ENCODE measurements at places on chromosomes 4 and X. TPM values are rescaled to one million over a fixed set of nuclear protein-coding genes. Genes with fewer than 3 reads are reported as not detected.

The TMEM47 gene
- total RNA-seq: 40.6 TPM

The CCNQ gene
- 24.5 TPM for total RNA-seq

The MSANTD1 gene
- total RNA-seq: 0.59 TPM

The CXCL11 gene
- not detected for total RNA-seq

The GPR82 gene
- total RNA-seq: not detected

The FAM50A gene
- total RNA-seq: 81.4 TPM

The GPR101 gene
- total RNA-seq: not detected

The TMEM156 gene
- 2.1 TPM for total RNA-seq

The FAM47A gene
- total RNA-seq: not detected

The GPR50 gene
- total RNA-seq: not detected

The ART3 gene
- total RNA-seq: not detected

The GAGE12H gene
- not detected for total RNA-seq

The CXCL5 gene
- total RNA-seq: 9.1 TPM

The AKAP14 gene
- total RNA-seq: not detected

The HAND2 gene
- 56.4 TPM for total RNA-seq

The ABCG2 gene
- 1.8 TPM for total RNA-seq

The MCF2 gene
- total RNA-seq: not detected

The HSPA4L gene
- 21.2 TPM for total RNA-seq

The IGBP1 gene
- total RNA-seq: 81.1 TPM

The STBD1 gene
- total RNA-seq: 9.3 TPM

The GPR78 gene
- 1.2 TPM for total RNA-seq

The ITIH6 gene
- total RNA-seq: not detected

The MAGEE2 gene
- total RNA-seq: not detected

The GAB3 gene
- 3.5 TPM for total RNA-seq

The PTCHD1 gene
- total RNA-seq: not detected

The HSFX4 gene
- not detected for total RNA-seq

The ERVMER34-1 gene
- total RNA-seq: not detected

The GYPE gene
- 0.37 TPM for total RNA-seq

The PCDH18 gene
- 30.0 TPM for total RNA-seq

The TCEAL6 gene
- not detected for total RNA-seq

The MAGEC3 gene
- total RNA-seq: not detected

The RIBC1 gene
- total RNA-seq: 0.14 TPM

The LGI2 gene
- under 0.01 TPM for total RNA-seq

The TBX22 gene
- not detected for total RNA-seq

The DMP1 gene
- total RNA-seq: not detected

The SLITRK2 gene
- total RNA-seq: not detected

The SORBS2 gene
- total RNA-seq: 15.8 TPM

The PSMD10 gene
- 96.1 TPM for total RNA-seq

The TXK gene
- total RNA-seq: 0.59 TPM

The NUP62CL gene
- not detected for total RNA-seq

The BEX2 gene
- total RNA-seq: 0.18 TPM

The MAGEB1 gene
- not detected for total RNA-seq

The HPGDS gene
- total RNA-seq: not detected

The SRPX2 gene
- 122 TPM for total RNA-seq

The RAB39B gene
- 0.69 TPM for total RNA-seq

The DKK2 gene
- 0.92 TPM for total RNA-seq

The SERTM2 gene
- 0.05 TPM for total RNA-seq

The GPR34 gene
- total RNA-seq: under 0.01 TPM

Data from smooth muscle cell of the umbilical artery (primary cell).